ENCODE measurements at places on chromosomes 12 and 14. TPM values are rescaled to one million over a fixed set of nuclear protein-coding genes. Genes with fewer than 3 reads are reported as not detected.

The TMPRSS12 gene
- not detected for total RNA-seq

The RNASE9 gene
- not detected for total RNA-seq

The TSPAN19 gene
- total RNA-seq, result 0.15 TPM

GRCh38 chr12:2689879-2690278 is 104.9 kb upstream of the FKBP4 start:
- no peak for DNase-seq

- DNase-seq, result peak; percentile 81
These were observed 53.7 kb downstream of the MAP3K9 start for GRCh38 chr14:70755655-70756054.

- no peak for DNase-seq
These were observed 9.1 kb downstream of the SCAF11 start for GRCh38 chr12:45981075-45981837.

DNA sequence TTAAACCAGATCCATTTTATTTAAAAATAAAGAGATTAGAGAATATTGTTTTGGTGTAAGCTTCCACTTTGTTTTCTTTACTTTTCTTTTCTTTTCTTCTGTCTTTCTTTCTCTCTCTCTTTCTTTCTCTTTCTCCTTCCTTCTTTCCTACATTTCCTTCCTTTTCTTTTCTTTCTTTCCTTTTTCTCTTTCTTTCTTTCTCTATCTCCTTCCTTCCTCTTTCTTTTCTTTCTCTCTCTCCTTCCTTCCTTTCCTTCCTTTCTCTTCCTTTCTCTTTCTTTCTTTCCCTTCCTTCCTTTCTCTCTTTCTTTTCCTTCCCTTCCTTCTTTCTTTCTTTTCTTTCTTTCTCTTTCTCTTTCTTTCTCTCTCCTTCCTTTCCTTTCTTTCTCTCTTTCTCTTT is 100.8 kb downstream of the TMTC3 start:
- no peak for DNase-seq

DNA sequence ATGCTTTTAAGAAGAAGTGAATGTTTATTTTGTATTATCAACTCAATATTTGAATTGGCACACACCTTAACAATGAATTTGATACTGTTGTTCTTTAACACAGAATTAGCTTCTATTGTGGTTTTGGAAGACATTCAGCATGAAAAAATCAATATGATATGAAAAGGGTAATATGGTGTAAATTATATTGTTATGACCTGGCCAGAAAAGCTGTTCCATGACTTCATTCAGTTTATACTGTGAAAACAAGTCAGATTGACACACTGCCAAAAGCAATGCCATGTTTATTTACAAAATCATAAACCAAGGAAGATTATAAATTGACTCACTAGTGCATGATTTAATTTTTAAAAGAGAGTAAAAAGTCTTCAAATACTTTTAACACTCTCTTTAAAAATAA is 851.4 kb upstream of the SEL1L start:
- no peak for DNase-seq
